ENCODE measurements at places on chromosomes 2 and 18.

DNA sequence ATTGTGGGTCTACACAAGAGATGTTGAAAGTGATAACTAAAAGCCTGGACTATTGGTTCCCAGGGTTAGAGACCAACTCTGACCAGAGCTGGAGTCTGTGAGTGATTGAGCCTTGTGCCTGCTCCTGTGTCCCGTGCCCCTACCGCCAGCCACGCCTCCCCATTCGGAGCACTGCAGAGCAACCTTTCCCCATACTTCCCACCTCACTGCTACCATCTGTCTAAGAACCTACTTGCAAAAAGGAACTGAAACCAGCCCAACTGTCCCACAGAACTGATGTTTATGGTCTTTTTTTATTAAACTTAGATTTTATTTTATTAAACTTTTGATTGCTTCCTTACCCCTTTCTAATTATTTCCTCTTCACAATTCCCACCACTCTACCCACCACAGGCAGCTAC is 300.3 kb upstream of the MGAT5 start:
- no peak for DNase-seq

GRCh38 chr2:53813151-53813550 is 26.3 kb downstream of the ERLEC1 start:
- DNase-seq = no peak

GRCh38 chr2:75342504-75343175 is 143.3 kb upstream of the TACR1 start:
- no peak for DNase-seq

DNA sequence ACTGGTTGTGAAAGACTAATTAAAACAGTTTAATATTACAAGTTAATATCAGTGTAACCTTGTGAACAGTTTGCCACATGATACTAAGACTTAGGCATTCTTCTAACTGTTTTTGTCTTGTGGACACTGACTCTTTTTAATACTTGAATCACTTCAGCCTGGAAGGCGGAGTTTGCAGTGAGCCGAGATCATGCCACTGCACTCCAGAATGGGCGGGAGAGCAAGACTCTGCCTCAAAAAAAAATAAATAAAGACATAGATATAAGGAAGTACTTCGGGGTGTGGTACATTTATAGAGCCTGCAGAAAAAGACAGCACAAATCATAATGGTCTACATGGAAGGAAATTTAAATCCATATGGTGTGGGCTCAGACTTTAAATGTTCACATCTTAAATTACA is 300.4 kb upstream of the NETO1 start:
- no peak for DNase-seq

GRCh38 chr18:26342646-26343045 is 116.4 kb downstream of the TAF4B start:
- no peak for DNase-seq

DNA sequence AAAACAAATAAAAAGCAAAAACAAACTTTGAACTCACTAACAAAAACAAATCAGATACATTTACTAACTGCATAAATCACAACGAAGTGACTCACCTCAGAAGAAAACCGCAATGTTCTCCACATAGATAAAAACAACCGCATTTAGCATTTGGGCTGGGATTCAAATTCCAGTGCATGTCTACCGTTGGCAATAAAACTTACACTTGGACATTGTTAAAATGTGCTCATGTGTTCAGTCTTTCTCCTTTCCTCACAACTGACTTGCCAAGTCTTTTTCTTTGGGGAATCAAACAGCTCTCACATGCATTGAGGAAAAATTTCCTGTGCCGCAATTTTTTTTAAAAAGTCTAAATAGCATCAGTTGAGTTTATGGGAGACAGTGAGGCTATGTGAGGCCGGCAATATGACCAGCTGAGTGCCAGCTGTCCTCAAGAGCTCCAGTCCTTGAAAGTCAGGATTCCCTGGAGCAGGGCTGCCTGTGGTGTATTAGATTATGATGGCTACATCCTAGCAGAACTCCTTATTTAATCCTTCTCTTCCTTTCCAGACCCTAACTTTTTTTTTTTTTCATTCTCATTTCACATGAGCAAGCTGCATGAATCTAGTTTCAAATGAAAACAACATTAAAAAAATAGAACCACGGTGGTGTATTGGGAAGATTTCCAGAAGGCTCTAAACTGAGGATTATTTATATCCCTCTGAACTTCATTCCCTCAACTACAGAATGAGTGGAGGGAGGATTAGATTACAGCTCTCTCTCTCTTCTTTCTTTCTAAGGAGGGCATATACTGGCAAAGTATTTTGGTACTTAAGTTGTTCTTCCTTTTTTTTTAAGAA is 70.2 kb upstream of the MEIS1 start:
- DNase-seq = no peak

- DNase-seq = no peak
These were observed 145.2 kb downstream of the ZFP36L2 start for GRCh38 chr2:43081131-43081765.

- no peak for DNase-seq
These were observed 313.1 kb upstream of the SYT4 start for GRCh38 chr18:43590182-43590903.

DNA sequence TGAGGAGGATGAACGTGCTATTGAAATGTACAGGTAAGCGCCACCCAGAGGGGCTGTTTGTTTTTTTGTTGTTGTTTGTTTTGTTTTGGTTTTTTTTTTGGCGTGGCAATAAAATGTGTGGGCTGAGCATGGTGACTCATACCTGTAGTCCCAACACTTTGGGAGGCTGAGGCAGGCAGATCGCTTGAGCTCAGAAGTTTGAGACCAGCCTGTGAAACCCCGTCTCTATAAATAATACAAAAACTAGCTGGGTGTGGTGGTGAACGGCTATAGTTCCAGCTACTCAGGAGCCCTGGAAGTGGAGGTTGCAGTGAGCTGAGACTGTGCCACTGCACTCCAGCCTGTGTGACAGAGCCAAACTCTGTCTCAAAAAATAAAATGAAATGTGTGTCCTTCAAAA is 6.2 kb downstream of the PDCL3 start:
- DNase-seq = no peak

DNA sequence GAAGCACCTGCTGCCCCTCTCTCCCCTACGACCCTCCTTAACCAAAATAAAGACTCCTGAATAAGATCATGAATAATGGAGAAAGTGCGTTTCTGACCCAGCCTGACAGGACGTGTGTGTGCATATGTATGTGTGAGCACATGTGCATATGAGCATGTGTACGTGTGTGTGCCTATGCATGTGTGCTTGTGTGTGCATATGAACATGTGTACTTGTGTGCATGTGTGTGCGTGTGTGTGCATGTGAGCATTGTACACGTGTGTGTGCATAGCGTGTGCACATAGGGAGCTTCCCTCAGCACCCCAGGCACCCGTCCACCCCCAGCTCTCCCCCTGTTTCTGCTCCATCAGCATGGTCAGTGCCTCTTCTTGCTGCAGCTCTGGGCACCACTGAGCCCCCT is 10.7 kb downstream of the KCNIP3 start:
- DNase-seq = no peak

DNA sequence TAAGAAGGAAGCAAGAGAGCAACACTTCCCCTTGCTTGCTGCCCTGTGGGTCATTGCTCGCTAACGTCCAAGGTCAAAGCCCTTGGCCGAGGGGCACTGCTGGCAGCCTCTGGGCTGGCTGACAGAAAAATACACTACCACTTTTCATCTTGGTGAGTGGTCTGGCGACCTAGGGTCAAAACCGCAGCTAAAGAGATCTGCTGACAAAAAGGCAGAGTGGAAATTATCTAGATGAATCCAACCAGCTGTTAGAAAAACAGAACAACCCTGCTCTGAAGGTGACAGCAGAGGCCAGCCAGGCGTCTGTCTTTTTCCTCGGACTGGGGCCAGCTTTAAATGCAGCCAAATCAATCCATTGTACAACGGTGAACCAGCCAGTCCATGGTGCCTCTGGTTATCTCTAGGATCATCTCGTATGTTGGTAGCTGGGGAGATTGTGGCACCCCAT is 92.6 kb downstream of the CD8B2 start:
- no peak for DNase-seq

- DNase-seq = no peak
These were observed 61.5 kb downstream of the TNS1 start for GRCh38 chr2:217941339-217941738.

GRCh38 chr2:143471550-143471949 is 342.3 kb downstream of the ARHGAP15 start:
- DNase-seq = no peak
